ENCODE measurements at places on chromosomes 12 and 14.

DNA sequence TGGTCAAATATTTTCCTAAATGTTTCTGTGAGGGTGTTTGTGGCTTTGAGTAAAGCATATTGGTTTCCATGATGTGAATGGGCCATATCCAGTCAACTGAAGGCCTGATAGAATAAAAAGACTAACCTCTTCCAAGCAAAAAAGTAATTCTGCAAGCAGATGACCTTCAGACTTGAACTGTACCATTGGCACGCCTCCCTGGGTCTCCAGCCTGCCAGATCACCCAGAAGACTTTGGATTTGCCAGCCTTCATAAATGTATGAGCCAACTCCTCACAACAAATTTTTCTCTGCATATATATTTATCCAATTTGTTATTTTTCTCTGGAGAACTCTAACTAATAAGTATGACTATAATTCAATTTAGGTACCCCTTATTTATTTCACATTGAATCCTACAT lies 190.3 kb downstream of the KIF21A start:
- no peak for DNase-seq

DNA sequence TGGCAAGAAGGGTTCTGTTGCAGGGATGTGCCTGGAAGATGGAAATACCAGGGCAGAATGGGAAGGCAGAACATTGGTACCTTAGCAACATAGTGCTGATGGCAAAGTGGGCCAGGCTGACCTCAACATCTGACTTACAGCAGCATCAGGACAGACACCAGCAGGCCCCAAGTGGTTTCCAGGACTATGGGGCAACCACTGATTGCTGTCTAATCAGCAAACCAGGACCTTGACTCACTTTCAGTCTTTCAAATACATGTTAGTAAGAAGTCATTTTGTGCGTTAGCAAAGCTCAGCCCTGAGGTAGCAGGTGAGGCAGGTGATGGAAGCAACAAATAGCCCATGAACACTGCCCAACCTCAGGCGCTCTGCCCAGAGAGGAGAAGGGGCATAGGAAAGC lies 4.7 kb upstream of the SPTSSA start:
- no peak for DNase-seq

- DNase-seq, result no peak
These were observed 18.0 kb downstream of the GALNT6 start for GRCh38 chr12:51373187-51373586.

DNA sequence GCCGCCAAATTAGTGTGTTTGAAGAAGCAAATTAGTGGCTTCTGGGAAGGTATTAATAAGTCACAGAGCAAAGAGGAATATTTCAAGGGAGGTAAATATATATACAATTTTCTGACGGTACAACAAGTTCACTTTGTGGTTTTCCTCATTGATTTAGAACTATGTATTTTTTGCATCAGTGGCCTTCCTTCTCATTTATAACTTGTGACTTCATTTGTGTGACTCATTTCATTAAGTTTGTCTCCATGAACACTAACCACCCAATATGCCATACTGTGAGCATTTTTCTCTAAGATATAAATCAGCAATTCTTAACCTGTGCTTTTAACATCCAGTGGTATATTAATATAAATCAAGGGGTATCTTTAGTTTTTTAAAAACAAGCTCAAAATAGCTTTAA lies 29.3 kb upstream of the ARHGAP5 start:
- DNase-seq, result no peak

DNA sequence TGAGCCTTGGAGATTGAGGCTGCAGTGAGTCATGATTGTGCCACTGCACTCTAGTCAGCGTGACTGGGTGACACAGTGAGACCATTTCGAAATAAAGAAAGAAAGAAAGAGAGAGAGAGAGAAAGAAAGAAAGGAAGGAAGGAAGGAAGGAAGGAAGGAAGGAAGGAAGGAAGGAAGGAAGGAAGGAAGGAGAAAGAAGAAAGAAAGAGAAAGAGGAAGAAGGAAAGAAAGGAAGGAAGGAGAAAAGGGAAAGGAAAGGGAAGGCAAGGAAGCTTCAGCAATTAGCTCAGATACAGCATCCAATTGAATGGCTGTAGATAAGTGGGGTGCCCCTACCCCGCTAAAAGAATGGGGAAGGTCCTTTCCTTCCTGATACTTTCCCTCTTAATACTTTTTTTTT lies 9.5 kb upstream of the NAA30 start:
- DNase-seq, result no peak

All from CD4-positive, alpha-beta T cell treated with Interferon gamma for 1 hour (primary cell).